Fibroblast of skin of right biceps (primary cell): ENCODE measurements at places on chromosomes 3 and 15.

- DNase-seq: no peak
Observed at GRCh38 chr15:99565049-99565298, 810 bp upstream of the MEF2A start.

DNA sequence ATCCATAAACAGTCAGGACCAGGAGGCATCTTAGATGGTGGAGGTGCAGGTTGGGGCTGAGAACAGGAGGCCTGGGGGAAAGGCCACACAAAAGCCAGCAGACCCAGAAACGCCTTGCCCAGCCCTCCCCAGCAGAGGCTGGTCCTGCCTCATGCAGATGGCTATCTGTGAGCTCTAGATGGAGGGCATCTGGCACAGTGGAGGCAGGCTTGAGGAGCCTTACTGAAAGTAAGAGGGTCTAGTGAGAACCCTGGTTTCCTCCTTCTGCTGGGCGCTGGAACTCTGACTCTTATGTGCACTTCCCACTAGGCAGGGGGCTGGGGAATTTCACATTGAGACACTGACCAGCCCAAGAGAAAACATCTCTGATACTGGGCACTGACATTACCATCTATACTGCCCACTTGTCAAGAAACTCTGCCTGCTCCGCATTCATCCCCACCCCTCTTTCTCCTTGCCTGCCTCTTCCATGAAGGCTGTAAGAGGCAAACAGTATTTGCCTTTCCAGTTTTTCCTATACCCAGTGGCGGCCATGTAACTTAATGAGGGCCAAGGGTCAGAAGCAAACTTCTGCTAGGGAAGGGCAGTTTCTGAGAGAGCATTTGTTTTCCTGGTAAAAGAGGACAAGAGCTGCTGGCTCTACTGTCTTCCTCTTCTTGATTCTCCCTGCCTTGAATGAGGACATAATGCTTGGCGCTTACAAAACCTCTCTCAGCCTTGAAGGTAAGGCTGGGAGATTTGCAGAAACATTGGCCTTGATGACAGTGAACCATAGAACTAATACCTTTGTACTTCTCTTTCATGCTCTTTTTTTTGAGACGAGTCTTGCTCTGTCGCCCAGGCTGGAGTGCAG is 4.4 kb upstream of the SCN5A start:
- no peak for DNase-seq

- DNase-seq: no peak
Observed at GRCh38 chr3:13020159-13020750, 53.0 kb downstream of the IQSEC1 start.

DNA sequence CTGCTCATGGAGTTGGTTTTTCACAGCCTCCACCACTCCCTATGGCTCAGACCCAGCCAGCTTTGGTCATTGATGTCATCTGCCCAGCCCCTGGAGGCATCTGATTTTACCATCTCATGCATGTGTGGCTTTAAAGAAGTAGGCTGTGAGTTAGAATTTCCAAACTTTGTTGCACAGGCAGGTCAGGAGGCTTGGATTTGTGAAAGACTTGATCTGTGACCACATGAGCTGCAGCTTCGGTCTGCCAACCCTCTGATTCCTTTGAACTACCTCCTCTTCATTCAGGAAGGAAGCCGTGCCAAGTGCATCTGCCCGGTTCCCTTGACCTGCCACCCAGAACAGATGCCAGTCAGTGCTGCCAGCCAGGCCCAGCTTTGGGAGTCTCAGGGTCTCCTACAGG is 9.2 kb downstream of the CTXND1 start:
- DNase-seq: no peak

DNA sequence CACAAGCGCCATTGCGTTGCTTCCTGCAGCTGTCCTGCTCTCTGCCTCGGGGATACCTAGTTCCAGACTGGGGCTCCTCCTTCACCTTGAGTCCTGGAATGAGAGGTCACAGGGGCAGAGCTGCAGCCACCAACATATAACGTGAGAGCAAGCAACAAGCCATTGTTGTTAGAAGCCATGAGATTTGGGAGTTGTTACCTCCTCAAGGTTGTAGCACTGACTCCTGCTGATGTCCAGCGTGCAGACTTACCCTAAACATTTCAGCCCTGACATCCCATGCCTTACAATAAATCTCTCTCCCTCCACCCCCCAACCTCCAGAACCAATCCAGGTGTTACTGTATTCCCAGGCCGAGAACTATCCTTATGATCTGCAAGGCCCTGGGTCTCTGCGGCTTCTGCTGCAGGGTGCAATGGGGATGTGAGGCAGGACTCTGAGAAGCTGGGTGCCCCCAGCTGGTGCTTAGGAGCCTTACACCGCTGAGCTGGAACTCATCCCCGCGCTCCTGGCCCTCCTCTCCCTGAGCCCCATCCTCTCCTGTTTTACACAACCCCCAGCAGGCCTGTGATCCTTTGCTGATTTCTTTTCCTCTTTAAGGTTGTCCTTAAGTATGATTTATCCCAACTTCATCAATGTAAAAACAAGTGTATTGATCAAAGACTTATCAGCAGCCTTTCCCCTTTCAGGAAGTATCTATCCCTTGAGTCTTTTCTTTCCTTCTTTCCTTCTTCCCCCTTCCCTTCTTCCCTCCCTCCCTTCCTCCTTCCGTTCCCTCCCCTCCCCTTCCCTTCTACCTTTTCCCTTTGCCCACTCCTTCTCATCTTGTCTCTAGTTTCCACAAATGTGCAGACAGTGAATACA is 84.2 kb upstream of the ABHD2 start:
- peak; percentile 62 for DNase-seq

DNA sequence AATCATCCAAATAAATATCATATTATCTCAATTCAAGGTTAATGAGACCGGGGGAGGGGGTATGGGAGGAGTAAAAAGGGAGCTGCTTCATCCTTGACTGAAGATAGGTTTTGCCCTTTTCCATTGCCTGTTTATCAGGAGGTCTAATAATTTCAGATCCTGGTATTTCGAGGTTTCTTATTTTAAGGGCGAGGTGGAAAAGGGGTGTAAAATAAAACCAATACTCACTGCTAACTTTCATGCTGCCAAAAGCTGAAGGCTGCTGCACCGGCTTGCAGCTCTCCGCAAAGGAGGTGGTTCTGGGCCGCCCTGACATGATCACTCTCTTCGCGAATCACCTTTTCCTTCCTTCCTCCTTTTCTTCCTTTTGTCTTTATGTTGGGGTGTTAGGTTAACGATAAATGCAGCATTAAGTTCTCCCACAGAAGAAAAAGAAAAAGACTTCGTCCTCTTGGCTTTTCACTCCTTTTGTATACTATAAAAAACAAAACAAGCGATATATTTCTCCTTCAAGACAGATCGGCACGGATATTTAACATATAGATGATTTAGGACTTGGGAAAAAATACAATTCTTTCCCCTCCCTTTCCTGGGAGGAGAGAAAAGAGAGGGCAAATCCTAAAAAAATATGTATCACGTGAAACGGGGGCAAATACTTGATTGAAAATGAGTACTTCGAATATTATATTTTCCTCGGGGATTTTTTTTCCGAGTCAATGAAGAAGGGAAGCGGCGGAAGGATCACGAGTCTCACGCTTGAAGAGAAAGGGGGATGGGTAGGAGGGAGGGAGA is 932 bp downstream of the GSK3B start:
- DNase-seq: peak; percentile 93

DNA sequence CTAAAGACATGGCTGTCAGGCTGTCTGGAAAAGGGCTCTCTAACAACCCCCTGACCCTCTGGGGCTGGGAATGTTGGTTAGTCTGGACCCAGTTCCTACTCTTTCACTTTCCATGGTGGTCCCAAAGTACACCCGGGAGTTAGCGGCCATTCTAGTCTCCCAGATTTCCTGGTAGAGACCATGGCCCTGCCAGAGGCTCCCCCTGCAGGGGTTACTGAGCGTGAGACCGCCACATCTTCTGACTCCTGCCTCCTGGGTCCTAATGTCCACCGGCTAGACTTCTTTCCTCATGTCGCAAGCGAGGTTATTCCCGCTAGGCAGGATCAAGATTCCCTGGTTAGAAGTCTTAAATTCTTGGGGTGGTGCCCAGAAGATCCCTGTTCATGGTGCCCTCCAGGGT is 540.0 kb upstream of the ROBO1 start:
- DNase-seq: no peak

DNA sequence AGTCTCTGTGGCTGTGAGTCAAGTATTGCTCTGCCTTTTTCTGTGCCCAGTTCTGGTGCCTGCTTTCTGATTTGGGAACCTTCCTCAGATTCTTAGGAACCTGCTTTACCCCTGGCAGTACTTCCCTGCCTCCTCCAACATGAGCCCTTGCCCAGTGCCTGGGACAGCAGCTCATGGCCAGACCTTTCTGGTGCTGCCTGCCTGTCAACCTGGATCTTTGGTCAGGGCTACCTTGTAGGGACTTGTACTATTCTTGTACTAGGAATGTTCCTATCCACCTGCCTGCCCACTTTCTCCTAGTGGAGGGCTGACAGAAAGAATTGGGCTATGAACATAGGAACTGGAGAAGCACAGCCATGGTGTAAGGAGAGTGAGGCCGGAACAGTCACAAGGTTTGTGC is 28.8 kb upstream of the EPHB1 start:
- no peak for DNase-seq
